NCI-H2081 (cell line): ENCODE measurements at places on chromosomes 2 and 18.

- no peak for DNase-seq
These were observed 2.8 kb upstream of the TCF7L1 start for GRCh38 chr2:85130407-85130806.

GRCh38 chr2:88081924-88082608 is 14.4 kb downstream of the SMYD1 start:
- no peak for DNase-seq

GRCh38 chr2:162252153-162252552 is 8.9 kb upstream of the FAP start:
- DNase-seq: no peak

GRCh38 chr2:114762376-114762775 is 319.9 kb downstream of the DPP10 start:
- DNase-seq: no peak

DNA sequence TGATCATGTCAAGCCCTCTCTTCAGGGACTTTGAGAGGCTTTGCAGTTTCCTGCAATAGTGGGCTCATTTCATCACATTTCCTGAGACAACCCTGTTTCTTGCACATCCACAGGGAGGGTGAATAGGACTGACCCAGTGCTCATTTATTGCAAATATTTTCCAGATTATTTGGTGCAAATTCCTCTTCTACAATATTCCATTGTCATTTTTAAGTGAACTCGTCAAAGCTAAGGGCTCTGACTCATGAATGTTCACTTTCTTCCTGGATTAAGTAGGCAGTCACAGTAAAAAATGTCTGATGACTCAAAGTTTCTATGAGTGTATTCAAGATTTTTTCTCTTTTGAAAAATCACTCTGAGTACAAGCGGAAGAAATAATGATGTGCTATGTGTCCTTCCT is 225.5 kb upstream of the GALNT5 start:
- DNase-seq: no peak

GRCh38 chr18:32735781-32736180 is 37.0 kb downstream of the KLHL14 start:
- peak; percentile 84 for DNase-seq

DNA sequence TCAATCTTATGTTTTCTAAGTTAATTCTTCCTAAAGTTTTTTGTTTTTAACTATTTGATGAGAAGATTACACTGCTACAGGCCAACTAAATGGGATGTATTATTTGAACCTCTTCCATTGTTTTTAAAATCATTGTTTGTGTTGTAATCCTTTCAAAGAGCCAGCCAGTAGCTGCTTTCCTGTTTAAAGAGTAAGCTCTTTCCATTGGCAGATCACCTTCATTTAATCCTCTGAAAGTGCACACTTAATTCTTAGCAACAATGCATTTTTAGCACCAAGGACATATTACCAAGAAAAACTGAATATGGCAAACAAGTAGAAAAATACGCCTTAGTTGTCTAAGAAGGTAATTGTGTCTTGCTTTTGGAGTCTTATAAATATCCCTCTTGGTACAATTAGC is 54.0 kb downstream of the MEIS1 start:
- DNase-seq: peak; percentile 53

- DNase-seq: no peak
These were observed 52.0 kb downstream of the HAUS1 start for GRCh38 chr18:46156124-46156745.

DNA sequence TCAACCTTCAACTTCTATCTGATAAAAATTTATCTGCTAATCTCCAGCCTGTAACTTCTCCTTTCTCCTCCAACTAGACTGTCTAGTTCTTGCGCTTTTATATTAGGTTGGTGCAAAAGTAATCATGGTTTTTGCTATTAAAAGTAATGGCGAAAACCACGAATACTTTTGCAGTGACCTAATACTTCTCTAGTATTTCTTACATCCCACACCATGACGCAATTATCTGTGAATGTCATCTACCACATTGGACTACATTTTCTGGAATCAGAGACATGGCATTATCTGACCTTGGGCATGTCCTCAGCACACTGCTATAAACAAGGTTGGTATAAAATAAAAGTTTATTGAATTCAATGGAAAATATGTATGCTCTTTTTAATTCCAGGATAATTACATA is 370.2 kb upstream of the LYPD1 start:
- no peak for DNase-seq

DNA sequence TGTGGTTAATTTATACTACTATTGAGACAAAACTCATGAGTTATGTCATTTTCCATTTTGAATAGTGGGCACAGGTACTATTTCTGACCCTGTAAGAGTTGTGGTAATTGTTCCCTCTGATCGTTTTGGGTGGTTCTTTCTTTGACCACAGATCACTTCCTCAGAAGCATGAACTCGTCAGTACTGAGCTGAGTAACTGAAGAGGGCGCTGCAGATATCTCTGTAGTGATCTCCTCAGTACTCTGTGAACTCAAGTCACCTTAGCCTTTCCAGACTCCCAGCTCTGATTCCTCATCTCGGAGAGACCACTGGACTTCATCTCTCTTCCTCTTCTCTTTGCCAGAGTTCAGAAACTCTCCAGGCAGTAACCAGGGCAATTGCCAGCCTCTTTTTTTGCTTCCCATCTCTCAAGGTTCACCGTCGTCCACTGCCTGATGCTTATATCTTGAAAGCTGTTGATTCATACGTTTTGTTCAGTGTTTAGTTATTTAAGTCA is 9.4 kb upstream of the IL1RL1 start:
- DNase-seq: no peak

DNA sequence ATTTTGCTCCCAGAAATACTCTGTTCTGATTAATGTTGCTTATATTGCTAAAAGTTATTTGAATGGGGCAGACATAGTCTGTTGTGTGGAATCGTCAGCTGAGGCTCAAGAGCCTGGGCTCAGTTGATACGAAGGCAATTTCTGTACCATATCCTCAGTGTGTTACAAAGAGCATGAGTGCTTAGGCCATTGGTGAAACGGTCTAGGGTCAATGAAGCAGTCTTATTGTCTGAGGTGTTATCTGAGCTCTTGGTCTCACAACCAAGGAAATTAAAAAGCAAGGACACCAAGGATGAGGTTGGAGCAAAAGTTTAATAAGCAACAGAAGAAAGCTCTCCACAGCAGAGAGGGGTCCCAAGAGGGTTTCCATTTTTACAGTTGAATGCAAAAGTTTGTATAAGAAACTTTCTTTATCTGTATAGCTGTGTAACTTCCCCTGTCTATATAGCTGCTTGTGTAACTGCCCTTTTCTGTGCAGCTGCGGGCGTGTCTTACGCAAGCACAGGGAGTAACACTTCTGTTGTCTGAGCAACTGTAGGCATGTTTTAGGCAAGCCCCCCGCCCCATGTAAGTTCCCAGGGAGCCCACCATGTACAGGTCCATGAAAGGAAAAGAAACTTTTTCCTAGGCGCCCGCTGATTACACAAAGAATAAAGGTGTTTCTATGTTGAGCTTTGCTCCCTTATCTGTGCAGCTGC is 40.6 kb upstream of the DSC1 start:
- DNase-seq: no peak

DNA sequence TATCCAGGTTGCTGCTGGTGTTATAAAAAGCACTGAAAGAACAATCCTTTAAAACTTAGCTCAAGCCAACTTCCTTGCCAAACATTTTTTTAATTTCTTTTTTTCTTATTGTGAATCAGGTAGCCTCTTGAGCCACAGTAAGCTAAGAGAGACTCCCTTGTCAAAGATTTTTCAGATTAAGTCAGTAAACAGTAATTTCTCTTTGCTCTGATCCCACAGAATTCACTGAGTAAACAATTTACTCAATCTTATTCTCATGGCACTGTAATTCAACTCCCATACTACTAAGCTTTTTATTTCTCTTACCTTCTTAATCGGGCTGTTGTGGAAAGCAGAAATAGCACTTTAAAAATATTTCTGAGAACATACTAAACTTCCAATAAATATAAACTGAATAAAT is 82.7 kb downstream of the C2orf74 start:
- DNase-seq: no peak

GRCh38 chr2:204869132-204869823 is 324.0 kb downstream of the PARD3B start:
- no peak for DNase-seq

DNA sequence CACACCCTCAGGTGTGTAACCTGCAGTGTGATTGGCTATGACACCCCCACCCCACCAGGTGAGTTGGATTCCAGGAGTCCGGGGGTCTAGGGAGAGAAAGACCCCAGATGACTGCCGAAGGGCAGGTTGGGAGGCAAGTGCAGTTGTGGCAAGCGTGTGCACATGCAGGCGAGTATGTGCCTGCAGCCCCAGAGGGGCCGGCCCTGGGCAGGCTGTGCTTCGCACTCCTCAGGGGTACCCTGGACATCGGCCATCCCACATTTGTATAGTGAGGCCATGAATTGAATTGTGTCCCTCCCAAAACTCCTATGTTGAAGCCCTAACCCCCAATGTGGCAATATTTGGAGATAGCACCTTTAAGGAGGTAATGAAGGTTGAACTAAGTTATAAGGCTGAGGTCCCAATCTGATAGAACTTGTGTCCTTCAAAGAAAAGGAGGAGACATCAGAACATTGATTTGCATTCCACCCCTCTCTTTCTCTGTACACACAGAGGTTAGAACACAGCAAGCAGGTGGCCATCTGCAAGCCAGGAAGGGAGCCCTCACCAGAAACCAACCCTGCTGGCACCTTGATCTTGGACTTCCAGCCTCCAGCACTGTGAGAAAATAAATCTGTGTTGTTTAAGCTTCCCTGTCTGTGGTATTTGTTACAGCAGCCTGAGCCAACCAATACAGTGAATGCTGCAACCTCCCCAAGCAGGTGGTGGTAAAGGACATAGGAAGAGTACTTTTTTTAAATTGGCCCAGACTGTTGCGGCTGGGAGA is 241.8 kb downstream of the TFCP2L1 start:
- no peak for DNase-seq

GRCh38 chr2:77161009-77161408 is 361.2 kb downstream of the LRRTM4 start:
- DNase-seq: no peak

DNA sequence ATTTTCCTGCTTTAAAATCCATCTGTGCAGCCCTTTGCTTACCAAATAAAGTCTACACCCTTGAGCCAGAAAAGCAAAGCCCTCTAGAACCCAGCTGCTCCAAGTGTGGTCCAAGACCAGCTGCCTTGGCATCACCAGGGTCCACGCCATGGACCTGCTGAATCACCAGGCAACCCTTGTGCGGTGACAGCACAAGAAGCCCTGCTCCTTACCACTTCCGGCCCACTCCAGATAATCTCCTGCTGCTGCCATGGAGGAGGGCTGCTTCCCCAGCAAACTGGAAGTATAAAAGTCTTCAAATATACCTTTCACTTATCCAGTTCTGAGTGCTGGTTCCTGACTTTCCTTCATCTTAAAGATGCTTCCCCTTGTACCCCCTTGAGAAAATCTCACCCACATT is 106.0 kb upstream of the PKDCC start:
- DNase-seq: no peak

GRCh38 chr2:48174503-48174902 is 268.2 kb upstream of the FBXO11 start:
- DNase-seq: no peak

- no peak for DNase-seq
These were observed 55.6 kb downstream of the ACAA2 start for GRCh38 chr18:49757513-49758262.

DNA sequence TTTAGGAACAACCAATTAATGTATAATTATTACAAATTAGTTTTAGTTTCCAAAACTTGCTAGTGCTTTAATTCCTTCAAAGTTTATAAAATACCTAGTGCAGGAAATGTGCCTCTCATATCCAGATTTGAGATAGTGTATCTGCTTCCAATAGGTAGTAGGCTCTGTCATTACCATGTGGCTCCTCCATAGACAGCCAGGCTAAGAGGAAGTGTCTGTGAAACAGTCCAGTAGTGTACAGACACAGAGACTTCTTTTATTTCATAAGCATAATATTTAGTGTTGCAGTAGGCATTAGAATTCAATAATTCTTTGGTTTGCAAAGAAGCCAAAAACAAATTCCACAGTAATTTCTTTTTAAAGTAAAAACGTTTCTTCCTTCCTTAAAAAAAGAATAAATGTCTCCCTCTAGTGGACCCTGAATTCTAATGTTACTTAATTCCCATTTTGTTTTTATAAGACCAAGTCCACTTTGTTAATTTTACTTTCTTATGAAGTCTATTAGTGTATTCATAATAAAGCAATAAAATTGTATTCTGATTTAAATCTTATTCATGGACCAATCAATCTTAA is 101.2 kb downstream of the NEB start:
- DNase-seq: no peak

GRCh38 chr2:232336981-232337720 is 41.4 kb upstream of the ALPP start:
- DNase-seq: no peak

DNA sequence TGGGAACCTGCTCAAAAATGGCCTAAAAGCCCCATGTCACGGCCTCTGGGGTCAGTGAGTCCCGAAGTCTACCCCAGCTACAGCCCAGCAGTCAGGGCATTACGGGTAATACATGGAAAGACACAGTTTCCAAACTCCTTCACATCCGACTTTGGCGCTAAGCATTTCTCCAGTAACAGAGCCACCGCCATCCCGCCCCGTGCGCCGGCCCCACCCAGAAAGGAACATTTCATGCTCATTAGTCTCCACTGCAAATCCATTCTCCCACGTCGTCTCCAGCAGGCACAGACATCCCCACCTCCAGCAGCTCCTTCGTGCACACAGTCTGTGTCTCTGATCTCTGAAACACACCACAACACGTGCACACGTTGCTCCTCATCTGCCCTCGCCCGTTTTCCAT is 509.2 kb upstream of the ID2 start:
- DNase-seq: no peak

DNA sequence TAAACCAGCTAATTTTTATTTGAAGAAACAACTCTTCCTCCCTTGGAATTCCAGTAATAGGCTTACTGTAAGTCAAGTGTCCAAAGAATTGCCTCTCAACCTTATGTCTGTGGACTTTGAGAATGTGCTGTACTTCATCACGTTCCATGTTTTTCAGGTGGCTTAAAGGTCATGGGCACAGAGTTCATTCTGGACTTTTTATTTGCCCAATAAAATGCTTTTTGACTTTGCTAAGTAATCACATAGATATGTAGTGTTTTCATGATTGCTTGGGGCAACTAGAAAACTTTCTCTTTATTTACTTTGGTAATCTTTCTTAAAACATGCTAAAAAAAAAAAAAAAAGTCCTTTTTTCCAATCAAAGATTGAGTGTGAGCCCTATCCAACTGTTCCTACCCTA is 10.4 kb upstream of the DNAH7 start:
- DNase-seq: no peak
